ENCODE measurements at places on chromosomes 6 and 20.

DNA sequence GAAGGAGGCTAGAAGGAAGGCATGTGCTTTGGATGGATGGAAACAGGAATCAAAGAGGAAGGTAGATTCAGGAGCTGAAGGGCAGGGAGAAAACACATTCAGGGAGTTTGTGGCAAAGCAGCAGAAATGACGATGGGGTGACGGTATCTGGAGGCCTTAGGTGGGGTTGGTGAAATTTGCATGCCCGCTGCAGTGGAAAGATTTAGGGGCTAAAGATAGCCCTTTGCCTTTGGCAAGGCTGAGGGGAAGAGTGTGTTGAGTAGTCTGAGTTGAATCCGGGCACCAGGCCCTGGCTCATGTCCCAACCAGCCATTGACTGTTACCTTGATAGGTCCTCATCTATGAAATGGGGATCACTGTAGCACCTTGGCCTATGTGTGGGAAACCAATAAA, 1.3 kb downstream of the GZF1 start:
- no peak for DNase-seq

GRCh38 chr20:35274172-35275092, 3.5 kb downstream of the MMP24OS start:
- no peak for DNase-seq

GRCh38 chr6:72035966-72036365, 149.6 kb downstream of the RIMS1 start:
- DNase-seq: no peak

DNA sequence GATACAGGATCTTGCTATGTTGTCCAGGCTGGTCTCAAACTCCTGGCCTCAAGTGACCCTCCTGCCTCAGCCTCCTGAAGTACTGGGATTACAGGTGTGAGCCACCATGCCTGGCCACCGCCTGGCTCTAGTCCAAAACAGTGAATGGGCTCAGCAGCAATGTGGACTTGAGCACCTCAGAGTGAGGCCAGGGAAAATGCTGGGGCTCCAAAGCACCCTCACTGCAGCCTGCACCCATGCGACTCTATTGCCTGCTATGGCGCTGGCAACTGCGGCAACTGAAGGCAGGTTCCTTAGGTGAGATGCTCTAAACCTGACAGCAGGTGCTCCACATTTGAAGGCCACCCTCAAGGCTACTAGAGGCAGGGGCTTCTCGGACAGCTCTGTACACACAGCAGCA, 26.5 kb downstream of the MAP1LC3A start:
- DNase-seq: no peak

DNA sequence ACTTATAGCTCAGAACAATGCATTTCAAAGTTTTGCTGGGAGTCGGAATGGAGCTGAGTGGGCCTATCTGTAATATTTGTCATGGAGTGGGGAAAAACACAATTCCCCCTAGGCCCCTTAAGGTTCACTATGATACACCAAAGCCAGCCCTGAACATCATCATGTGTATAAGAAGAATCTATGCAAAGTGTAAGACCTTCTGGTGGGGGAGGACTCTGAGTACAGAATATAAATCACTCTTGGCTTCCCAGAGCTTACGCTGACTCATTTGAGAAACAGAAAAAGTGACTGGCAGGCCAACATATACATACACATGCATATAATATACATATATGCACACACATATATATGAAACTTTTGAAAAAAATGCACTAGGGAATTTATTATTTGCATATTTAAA, 54.1 kb upstream of the UBR2 start:
- no peak for DNase-seq

DNA sequence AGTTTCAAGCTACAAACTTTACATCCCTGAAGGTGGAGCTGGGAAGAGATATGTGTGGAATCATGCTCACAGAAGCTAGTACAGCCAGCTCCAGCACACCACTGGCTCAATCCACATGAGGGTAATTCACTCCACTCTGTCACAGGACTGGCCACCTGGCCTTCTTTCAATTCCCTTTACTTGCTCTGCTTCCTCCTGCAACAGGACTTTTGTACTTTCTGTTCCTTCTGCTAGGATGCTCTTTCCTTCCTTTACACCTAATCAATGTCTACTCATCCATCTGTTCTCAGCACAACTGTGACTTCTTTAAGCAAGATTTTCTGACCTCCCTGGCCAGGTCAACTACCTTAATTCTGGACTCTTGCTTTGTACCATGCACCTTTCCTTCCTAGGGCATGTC, 39.4 kb upstream of the MYB start:
- DNase-seq: no peak

GRCh38 chr6:65064844-65065243, 642.2 kb downstream of the EYS start:
- DNase-seq: no peak

DNA sequence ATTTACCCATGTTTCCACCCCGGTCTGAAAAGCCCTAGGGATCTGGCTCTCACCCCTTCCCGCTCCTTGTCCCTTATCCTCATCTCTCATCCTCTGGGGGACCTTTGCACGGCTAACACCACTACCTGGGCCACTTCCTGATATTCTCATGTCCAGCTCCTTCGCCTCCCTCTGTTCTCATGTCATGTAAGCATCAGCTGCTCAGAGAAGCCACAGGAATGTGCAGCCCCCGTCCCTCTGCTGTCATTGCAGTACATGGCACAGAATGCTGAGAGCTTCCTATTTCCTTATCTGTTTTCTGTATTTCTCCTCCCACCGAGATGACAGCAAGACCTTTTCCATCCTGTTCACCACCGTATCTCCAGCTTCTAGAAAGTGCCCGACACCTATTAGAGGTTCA, 102.4 kb downstream of the MTHFD1L start:
- no peak for DNase-seq

DNA sequence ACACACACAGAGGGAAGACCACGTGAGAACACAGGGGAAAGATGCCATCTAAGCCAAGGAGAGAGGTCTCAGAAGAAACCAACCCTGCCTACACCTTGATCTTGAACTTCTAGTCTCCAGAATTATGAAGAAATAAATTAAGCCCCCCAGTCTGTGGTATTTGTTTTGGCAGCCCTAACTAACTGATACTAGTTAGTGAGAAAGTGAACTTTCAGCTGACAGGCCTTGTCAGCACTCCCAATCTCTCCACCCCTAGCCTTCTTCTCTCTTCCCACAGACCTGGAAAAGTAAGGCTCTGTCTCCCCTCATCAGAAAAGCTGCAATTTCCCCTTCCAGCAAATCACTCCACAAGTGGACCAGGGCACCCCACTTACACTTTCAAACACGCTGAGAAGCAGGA, 108.6 kb upstream of the CDYL start:
- no peak for DNase-seq

- no peak for DNase-seq
Measured at GRCh38 chr6:106281661-106282060, 43.9 kb downstream of the ATG5 start.

GRCh38 chr6:3749977-3750316, 1.6 kb downstream of the PXDC1 start:
- no peak for DNase-seq

GRCh38 chr6:37168811-37169495, 999 bp upstream of the PIM1 start:
- DNase-seq: no peak

DNA sequence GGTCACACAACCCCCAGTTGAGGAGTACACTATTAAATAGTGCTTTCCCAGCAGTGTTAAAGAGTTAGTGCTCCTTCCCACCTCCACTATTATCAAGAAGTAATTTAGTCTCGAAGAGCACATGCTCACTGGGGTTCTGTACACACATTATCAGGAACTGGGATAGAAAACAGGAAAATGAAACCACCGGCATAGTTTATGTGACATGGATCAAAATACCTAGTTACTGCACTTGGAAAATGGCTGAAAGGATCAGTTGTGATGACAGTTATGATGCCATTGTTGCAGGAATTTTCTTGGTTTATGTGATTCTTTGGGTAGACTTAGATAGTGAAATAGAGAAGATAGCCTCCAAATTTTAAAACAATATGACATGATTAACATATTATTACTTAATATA, 152.9 kb downstream of the AKAP7 start:
- no peak for DNase-seq

GRCh38 chr6:47152666-47153403, 110.7 kb upstream of the ADGRF1 start:
- DNase-seq: no peak

GRCh38 chr6:156376091-156376490, 401.1 kb upstream of the ARID1B start:
- DNase-seq: no peak

- no peak for DNase-seq
Measured at GRCh38 chr20:57586370-57586793, 25.5 kb downstream of the PCK1 start.

- DNase-seq: no peak
Measured at GRCh38 chr20:40276301-40276700, 412.7 kb downstream of the MAFB start.

- DNase-seq: no peak
Measured at GRCh38 chr6:40106840-40107239, 172.6 kb upstream of the MOCS1 start.

DNA sequence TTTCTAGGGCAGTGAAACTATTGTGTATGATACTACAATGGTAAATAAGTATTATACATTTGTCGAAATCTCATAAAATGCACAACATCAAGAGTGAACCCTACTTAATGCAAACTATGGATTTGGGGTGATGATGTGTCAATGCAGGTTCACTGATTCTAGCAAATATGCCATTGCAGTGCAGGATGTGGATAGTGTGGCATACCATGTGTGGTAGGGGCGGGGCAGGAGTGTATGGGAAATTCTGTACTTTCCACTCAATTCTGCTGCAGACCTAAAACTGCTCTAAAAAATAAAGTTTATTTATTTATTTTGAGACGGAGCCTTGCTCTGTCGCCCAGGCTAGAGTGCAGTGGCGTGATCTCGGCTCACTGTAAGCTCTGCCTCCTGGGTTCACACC, 44.3 kb downstream of the ABHD12 start:
- no peak for DNase-seq

DNA sequence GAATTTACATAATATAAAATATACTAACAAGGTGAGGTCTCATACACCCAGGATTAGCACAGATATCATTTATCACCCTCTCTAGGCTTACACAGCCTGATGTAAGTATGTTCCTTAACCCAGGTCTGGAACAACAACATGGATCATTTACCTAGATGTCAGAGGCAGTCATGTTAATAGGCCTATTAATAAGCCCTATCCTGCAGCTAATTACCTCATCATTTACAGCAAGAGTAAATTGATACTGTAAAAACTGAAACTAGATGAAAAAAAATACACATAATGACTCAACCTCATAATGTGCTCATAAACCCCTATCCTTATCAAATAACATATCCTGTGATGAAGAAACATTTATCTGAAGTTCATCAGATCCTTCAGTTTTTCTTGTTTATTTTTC, 334.3 kb upstream of the MANEA start:
- DNase-seq: no peak

- no peak for DNase-seq
Measured at GRCh38 chr6:36757206-36757605, 59.6 kb downstream of the RAB44 start.

DNA sequence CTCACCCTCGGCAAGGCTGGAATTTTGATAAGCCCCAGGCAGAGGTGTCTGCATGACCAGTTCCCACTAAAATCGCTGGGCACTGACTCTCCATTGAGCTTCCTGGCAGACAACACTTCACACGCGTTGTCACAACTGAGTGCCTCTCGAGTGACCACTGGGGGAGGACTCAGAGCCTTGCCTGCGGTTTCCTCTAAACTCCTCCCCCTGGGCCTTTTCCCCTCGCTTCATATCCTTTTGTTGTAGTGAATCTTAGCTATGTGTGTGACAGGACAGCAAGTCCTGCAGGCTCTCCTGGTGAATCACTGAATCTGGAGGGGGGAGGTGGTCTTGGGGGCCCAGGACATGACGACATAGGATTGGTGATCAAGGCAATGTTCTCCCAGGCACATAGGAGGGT, 670.8 kb downstream of the PRKN start:
- DNase-seq: no peak

DNA sequence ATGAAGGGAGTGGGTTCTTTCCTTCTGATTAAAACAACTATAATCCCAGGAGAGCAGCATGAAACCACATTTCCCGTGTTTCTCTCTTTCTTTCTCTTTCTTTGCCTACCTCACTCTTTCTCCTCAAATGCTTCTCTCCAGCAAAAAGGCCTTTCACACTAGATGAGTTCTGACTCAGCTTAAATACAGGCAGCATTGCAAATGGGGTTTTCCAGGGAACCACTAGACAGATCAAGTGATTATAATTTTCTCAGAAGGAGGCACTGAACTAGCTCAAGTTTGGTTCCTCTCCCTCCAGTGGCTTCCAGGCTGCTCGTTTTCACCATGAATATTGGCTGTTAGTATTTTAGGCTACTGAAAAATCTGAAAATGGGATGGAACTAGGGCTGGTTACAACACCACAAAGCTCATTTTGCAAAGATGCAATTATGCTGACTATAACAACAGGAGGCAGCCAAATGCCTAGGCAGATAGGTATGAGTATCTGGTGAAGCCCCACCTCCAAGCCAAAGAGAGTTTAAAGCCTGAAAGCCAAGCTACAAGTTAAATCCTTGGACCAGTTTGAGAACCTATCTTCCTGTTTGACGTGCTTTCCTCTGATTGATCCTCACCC, 260.0 kb downstream of the MMUT start:
- no peak for DNase-seq

- no peak for DNase-seq
Measured at GRCh38 chr6:35216412-35216732, 2.6 kb downstream of the SCUBE3 start.

- no peak for DNase-seq
Measured at GRCh38 chr6:118896339-118897136, 2.6 kb downstream of the ASF1A start.

DNA sequence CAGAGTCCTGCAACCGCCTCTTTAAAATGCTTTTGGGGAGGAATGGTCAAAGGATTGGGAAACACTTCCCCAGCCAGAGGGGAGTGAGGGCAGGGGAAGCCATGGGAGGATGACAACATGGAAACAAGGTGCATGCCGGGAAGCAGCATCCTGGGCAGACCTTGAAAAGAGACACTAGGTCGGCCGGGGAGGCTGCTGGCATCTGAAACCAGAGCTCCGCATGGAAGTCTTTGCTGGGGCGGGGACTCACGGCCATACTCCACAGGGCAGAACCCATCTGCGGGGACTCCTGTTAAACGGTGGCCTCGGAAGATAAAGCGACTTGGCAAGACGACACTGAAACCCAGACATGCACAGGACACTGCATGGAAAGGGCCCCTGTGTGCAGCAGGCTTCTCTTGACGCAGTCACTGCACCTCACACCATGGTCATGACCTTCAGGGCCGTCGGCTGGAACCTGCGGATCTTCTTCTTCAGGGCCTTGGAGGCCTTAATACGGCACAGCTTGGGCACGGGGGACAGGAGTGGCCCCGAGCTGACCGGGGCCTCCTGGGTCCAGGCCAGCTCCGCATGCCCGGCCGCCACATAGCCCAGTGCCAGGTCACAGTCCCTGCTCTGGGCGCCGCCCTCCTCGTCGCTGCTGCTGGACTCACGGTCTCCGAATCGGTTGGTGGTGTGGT, 12.4 kb downstream of the DACT2 start:
- DNase-seq: no peak

DNA sequence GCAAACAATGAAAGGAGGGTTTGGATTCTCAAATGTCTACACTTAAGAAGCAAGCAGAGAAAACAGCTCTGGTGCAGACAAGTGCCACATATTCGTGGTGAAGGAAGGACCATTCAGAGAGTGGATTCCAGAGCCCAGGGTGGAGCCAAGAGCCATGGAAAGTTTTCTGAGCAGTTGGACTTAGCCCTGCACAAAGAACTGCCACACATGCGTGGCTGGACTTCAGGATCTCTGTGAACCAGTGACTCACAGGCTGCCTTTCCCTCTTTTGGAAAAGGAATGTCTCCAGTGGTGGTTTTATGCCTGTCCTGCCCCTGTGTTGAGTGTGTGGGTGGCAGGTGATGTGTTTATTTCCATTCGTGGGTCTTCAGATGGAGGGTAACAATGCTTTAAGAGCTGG, 489.5 kb downstream of the CDH26 start:
- DNase-seq: no peak
